ENCODE measurements at places on chromosomes 3 and 15.

- no peak for DNase-seq
Observed at GRCh38 chr3:128062033-128062745, 10.0 kb downstream of the SEC61A1 start.

GRCh38 chr3:141192345-141192744, 39.3 kb upstream of the PXYLP1 start:
- DNase-seq: peak; percentile 91

DNA sequence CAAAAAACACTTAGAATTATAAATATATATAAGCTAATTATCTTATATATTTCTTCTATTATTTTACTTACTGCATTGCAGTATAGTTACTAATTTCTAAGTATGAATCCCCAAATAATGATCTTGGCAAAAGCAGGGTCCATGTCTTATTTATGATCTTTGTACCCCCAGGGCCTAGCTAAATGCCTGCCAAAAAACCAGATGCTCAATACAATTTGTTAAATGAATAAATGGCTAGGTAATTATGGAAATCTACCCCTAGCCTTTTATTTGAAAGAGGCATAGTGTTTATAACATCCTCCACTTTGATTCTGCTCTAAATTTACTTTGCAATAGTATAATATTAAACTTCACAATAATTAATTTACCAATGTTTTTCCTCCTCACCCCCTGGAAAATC, 69.5 kb downstream of the CSNK1G1 start:
- no peak for DNase-seq

GRCh38 chr3:17040990-17041377, 156.2 kb downstream of the PLCL2 start:
- DNase-seq: no peak

DNA sequence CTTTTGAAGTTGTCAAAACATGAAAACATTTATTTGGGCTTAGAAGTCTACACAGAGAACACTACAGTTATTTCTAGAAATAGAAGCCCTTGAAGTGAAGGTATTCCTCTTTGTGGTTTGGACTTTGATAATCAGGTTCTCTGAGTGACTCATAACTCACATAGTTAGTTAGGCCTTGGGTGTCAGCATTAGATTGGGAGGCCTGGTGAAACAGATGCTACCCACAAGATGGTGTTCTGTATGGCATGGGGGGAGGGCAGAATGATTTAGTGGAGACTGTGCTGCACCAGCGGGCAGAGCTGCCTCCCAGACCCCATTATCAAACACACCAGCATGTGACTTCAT, 108.9 kb upstream of the ETV5 start:
- no peak for DNase-seq

DNA sequence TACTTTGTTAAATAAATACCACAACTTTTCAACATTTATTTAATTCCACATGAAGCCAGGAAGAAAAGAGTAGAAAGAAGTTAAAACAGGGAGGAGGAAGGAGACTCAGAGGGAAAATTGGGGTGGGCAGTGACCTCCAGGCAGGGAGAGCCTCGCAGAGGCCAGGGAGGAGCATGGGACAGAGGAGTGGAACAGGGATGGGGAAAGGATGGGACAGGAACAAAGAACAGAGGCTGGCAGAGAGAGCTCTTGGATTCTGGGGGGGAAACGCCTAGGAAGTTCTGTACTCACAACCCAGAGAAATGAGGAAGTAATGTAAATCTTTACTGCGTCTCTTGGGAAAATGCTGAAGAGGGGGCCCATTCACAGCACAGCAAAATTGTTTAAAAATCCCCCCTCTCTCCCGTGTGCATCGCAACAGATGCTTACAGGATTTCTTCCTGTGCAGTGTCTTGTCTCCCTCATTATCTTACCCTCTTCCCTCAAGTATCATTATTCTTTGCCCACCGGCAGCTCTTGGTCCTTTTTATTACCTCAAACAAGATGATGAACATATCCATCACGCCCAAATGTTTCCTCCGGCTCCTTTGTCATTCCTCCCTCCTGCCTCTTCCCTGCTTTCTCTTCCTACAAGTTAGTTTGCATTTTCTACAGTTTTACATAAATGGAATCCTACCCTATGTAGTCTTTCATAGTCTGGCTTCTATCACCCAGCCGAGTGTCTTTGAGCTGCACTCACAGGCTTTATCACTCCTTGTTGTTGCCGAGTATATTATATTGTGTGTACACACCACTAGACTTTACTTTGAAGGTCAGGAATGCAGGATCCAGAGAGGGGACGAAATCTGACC, 65.5 kb downstream of the ARHGAP31 start:
- DNase-seq: no peak

DNA sequence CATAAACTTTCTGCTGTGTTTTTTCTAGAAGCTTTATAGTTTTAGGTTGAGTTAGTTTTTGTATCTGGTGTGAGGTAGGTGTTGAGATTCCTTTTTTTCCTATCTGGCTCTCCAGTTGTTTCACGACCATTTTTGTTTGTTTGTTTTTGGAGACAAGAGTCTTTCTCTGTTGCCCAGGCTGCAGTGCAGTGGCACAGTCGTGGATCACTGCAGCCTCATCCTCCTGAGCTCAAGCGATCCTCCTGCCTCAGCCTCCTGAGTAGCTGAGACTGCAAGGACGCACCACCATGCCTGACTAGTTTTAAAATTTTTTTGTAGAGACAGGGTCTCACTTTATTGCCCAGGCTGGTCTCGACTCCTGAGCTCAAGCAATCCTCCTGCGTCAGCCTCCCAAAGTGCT, 20.6 kb downstream of the RNF111 start:
- DNase-seq: no peak

DNA sequence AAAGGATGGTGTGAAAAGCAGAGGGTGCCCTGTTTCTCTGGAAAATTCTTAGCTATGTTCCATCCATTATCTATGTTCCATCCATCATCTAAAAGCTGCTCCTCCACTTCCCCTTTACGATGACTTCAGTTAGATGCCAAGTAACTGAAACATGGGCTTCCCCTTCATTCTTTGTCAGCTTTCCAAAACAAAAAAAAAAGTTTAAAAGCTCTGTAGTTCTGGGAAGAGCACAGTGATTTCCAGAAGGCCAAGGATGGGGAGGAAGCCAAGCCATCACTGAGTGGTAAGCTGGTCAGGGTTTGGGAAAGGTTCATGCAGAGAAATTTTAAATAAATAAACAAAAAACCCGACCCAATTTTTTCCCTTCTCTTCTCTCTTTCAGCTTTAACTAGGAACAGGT, 111.5 kb downstream of the CFAP44 start:
- no peak for DNase-seq

- DNase-seq: no peak
Observed at GRCh38 chr3:43254125-43254524, 32.2 kb upstream of the SNRK start.

- DNase-seq: no peak
Observed at GRCh38 chr15:100592898-100593297, 9.1 kb downstream of the LINS1 start.

DNA sequence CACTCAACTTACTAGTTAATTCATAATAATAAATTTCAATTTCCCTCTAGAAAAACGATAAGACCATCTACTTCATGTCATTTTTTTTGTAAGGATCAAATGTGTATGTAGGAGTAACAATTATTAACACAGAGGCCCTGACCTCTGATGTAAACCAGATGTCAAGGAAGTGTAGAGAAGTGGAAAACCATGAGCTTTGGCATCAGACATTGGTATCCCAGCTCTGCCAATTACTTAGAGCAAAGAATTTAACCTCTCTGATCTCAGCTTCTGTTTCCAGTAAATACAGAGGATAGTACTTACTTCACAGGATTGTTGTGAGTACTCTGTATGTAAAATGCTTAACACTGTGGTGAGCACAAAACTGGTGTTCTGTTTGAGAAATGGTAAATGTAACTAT, 17.5 kb downstream of the AQR start:
- no peak for DNase-seq
